ENCODE measurements at places on chromosomes 4 and X. TPM values are rescaled to one million over a fixed set of nuclear protein-coding genes. Genes with fewer than 3 reads are reported as not detected.

ADH7 gene
- not detected for total RNA-seq

TCEAL7 gene
- total RNA-seq: not detected

RAB39B gene
- 39.2 TPM for total RNA-seq

ADGRG4 gene
- not detected for total RNA-seq

PAGE1 gene
- not detected for total RNA-seq

NCAPG gene
- 79.1 TPM for total RNA-seq

ARMCX1 gene
- 2.8 TPM for total RNA-seq

DCAF8L2 gene
- total RNA-seq: not detected

ZNF185 gene
- 3.8 TPM for total RNA-seq

RENBP gene
- total RNA-seq: 11.6 TPM

PRR32 gene
- not detected for total RNA-seq

CT45A10 gene
- total RNA-seq: not detected

SMARCAD1 gene
- total RNA-seq: 33.6 TPM

Measured in activated T-cell treated with anti-CD3 and anti-CD28 coated beads, Interleukin-2, amount 50 U/mL, for 72 hours (primary cell).